ENCODE measurements at places on chromosomes 4 and X.

- no peak for DNase-seq
Observed at GRCh38 chr4:126899331-126899801, 733.4 kb upstream of the INTU start.

- DNase-seq: no peak
Observed at GRCh38 chr4:40976343-40976742, 226.6 kb downstream of the NSUN7 start.

DNA sequence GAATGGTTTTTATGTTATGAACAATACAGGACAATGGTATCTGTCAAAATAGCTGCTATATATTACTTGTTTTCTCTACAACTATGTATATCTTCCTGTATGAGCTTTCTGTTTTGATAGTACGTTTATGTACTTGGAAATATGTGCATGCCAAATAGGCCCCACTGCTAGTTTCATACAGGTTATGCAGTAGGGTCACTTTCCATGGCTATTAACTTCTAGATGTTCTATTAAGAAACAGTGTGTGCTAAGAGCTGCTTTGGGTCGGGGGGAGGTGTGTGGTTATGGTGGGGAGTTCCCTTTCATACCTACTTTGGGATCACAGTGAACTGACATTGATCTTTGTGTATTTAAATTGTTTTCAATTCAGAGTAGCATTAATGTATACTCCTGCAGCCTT, 30.9 kb downstream of the RBPJ start:
- DNase-seq: no peak

DNA sequence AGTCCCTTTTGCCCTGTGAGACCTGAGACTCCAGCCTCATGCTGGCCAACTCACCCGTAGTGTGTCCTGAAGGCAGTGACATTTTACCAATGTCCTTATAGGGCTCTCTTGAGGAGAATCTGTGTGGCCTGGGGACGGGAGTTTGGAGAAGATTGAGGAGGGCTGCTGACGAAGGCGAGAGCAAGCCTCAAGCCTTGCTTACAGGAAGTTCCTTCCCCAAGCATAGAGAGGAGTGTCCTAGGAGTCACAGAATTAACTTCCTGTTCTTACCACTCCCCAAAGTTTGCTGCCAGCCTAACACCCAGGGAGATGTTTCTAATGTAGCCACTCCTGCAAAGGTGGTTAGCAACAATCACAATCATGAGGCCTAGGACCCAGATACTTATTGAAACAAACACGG, at the start of gene NXF3:
TSS of gene NXF3 (minus strand) at position 202 of the 400 bp plus-strand sequence. CDS start at position 82, 120 bp downstream.
- no peak for DNase-seq

DNA sequence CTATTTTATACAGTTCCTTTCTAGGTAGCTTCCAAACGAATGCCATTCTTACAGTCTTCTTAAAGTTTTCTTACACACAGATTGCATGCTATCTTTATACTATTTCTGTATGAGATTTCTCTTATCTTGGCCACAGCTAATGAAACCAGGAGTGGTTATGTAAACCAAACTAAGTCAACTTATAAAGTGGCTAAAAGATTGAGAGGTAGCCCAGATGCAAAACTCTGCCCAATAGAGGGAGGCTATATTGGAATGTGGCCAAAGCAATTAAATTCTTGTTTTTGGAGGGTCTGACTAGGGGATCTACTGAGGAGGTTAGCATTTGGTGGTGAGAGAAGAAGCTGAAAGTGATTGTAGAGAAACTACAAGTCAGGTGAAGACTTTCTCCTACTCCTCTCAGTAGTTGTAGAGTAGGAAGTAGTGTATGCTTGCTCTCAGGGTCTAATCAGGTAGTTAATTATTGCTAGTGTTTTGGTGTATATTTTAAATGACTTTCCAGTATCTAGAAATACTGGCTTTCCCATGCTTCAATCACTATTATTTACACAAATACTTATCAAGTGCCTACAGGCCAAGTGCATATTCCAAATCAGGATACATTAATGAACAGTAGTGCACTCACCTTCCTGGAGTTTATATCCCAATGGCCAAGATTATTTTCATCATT, 104.2 kb upstream of the HPGD start:
- DNase-seq: no peak

GRCh38 chr4:48027653-48028052, 11.1 kb downstream of the NIPAL1 start:
- DNase-seq: no peak

GRCh38 chr4:168177546-168178149, 85.3 kb downstream of the ANXA10 start:
- no peak for DNase-seq

DNA sequence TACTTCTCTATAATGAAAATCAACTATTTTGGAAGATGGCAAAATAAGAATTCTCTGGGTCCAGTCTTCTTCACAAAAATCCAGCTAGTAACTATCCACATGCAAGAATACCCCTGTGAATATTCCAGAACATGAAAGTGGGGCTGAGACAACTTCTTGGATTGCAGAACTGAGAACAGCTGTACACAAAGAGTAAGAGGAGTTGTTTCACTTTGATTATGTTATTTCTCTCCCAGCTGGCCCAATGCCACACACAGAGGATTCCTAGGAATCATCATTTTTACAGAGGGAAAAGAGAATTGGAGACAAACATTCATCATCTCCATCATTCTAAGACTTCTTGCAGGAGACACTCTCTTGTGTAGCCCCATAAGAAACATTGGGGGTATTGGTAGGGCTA, 782.2 kb upstream of the LCORL start:
- DNase-seq: no peak

DNA sequence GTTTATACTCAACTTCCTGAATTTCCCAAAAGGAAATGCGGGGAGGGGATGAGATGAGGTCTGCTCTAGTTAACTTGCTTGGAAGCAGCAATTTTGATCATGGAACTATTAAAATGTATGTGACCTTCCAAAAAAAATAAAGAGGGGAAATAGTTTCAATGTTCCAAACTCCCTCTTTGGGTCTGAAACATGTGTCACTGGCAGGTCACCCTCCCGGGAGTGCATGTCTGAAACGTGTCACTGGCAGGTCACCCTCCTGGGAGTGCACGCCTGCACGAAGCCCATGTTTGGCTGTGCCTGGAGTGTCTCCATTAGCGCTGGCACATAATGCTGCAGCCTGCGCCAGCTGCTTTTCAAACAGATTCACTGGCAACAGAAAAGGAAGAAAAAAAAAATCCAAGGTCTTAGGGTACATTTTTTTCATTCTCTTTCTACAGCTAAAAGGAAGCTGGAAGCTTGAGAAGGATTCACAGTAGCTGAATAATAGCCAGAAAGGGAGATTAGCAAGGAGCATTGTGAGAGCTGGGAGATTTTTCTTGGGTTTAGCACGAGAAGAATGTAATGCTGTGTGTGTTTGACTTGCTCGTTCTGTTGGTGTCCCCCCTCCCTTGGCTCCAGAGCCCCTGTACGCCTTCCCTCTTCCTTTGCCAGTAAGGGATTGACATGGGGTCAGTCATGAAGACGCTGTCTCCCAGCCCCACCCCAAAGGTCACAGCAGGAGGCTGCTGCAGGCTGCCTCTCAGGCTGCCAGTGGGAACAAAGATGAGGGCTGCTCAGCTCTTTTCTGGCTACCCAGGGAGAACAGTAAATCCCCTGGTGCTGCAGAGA, 39.2 kb upstream of the TLR3 start:
- DNase-seq: no peak

GRCh38 chr4:170691168-170691567, 601.4 kb upstream of the AADAT start:
- DNase-seq: no peak

- no peak for DNase-seq
Observed at GRCh38 chr4:2079926-2080325, 20.8 kb downstream of the NAT8L start.

DNA sequence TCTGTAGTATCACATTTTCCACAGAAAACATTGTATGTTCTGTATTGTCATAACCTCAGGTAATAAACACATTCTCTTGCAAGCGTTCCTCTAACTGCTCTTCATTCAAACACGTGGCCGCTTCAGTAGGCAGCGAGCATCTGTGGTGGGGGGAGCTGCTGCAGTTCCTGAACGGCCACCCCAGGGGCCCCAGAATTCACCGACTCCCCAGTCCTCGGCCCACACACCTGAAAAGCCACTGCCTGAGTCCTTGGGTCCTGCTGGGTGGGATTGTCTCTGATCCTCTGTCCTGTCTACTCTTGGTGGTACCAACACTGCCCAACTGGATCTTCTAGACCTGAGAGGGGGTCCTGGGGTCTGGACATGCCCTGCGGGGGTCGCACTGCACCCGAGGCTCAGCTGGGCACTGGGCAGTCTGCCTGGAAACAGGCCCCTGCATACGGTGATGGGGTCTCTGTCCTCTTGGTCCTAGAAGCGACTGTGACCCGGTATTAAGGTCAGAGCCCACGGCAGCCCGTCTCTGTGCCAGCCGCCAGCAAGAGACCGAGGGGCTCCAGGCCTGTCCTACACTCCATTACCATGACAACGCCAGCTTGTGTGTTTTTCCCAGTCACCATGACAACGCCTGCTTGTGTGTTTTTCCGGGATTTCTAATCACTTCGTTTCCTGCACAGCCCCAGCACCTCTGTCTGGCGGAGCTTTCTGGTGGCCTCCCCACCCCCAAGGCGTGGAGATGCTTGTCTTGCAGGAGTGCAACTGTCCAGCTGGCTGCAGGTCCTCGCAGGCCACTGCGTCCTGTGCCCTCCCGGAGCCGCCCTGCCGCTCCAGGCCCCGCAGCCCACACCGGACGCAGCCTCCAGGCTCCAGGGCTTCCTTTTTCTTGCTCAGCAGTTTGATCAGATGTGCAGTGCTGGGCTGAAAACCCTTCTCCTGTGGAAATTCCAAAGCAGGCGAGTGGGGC, 16.0 kb downstream of the CTBP1 start:
- no peak for DNase-seq

GRCh38 chr4:5052204-5052702, 973 bp downstream of the STK32B start:
- no peak for DNase-seq

DNA sequence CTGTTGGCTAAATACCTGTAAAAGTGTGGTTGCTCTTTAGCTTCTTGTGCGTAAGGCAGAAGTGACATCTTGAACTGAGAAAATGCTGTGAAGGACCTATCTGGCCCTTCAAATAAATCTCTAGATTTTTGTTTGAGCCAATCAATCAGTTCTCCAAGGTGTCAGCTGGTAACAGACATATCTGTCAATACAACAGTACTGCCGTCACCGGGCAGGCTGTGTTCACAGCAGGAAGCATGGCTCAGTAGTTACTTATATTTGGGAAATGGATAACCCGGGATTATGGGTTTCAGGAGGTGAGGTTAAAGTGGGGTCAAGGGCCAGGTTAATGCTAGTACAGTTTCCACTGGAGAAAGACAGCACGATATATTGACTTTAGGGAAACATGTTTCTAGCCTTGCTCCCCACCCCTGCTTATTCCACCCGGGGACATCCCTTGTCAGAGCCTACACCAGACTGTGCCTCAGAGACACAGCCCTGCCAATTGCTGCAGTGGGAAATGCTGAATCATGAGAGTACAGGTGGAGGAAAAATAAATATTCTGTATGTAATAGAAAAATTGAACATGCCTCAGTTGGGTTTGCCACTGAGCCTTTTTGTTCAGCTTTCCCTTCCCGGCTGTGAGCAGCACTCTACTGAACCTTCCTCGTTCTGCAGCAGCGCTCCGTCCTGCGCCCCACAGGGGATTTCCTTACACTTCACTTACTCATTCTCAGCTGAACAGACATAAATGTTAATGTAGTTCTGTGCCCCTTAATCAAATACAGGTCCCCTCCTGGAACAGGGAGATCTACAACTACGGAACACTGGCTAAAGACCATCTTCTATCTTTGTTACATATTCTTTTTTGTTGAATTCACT, 121.1 kb downstream of the MGST2 start:
- DNase-seq: no peak

DNA sequence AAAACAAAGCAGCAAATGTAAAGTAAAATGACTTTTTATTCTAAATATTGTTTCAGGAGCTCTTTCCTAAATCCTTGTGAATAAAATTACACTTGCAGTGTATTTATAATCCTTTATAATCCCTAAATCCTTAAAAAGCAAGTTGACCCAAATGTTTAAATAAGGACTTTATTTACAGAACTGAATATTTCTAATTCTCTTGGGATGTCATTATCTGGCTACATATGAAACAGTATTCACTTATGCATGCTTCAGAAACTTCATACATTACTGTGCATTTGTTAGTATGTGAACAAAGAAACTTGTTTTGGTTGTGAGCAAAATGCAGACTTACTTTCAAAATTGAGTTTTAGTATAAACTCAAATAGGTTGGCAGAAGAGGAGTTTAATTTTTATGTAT, 49.2 kb downstream of the PTTG2 start:
- no peak for DNase-seq

Data from activated CD8-positive, alpha-beta memory T cell treated with anti-CD3 and anti-CD28 coated beads for 1 hour (primary cell).